Activated CD4-positive, alpha-beta T cell treated with anti-CD3 and anti-CD28 coated beads, Interleukin-2, amount 50 U/mL, for 4 hours (primary cell): ENCODE measurements at places on chromosomes 4 and X.

GRCh38 chr4:73984736-73985527, 3.1 kb downstream of the PPBP start:
- DNase-seq, result no peak

GRCh38 chrX:68841251-68842049, 12.6 kb downstream of the EFNB1 start:
- no peak for DNase-seq

DNA sequence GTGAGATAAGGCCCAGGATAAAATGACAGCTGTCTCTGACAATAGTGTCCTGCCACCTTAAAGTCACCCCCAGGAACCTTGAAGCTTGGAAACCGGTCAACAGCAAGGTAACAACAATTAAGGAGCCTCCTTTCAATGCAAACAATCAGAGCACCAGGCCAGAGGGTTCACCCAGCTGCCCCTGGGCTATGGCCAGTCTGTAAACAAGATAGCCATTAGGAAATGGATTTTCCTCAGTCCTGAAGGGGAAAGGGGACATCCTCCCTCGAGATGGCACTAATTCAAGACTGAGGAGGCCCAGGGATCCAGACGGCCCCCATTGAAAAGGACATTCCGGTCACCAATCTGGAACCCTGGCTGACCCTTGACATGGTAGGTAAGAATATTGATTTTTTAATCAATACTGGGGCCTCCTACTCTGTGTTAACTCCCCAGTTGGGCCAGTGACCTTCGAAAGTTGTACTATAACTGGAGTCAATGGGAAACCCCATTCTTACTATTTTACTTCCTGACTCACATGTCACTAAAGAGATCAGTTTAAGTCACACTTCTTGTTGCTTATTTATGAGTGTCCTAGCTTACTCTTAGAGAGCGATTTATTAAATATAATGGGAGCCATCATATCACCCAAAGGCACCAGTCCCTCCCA, 61.7 kb upstream of the CT45A1 start:
- no peak for DNase-seq

- no peak for DNase-seq
Measured at GRCh38 chr4:186619088-186619487, 63.7 kb upstream of the MTNR1A start.

DNA sequence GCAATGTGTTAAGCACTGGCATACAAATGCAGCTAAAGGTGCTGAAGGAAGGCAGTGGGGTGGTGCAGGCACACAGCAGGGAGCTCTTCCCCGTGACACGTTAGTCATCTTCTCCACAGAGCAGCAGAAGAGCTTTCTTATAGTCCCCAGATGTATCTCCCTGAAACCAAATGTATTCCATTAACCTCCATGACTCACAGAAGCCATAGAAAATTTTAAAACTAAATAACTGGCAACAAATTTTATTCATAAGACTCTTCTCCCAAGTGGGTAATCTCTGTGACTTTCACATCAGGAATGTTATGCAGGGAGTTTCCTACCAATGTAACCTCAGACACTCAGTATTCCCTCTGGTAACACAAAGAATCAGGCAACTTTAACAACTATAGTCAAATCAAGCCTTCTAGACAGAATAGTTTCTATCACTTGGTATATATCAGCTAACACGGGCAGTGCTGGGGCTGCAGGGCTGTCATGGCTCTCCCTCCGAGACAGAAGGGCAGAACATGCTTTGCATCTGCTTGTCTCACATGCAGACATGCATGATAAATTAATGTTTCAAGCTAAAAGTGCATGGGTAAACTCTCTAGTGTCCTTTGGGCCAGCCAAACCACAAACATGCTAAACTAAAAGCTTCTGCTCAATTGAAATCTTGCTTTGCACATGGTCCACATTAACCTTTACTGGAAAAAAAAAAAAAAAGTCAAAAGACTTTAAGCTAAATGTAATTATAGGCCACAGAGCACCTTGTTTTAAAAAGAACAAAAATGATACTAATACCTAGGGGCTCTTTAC, 28.2 kb downstream of the ANXA5 start:
- no peak for DNase-seq

DNA sequence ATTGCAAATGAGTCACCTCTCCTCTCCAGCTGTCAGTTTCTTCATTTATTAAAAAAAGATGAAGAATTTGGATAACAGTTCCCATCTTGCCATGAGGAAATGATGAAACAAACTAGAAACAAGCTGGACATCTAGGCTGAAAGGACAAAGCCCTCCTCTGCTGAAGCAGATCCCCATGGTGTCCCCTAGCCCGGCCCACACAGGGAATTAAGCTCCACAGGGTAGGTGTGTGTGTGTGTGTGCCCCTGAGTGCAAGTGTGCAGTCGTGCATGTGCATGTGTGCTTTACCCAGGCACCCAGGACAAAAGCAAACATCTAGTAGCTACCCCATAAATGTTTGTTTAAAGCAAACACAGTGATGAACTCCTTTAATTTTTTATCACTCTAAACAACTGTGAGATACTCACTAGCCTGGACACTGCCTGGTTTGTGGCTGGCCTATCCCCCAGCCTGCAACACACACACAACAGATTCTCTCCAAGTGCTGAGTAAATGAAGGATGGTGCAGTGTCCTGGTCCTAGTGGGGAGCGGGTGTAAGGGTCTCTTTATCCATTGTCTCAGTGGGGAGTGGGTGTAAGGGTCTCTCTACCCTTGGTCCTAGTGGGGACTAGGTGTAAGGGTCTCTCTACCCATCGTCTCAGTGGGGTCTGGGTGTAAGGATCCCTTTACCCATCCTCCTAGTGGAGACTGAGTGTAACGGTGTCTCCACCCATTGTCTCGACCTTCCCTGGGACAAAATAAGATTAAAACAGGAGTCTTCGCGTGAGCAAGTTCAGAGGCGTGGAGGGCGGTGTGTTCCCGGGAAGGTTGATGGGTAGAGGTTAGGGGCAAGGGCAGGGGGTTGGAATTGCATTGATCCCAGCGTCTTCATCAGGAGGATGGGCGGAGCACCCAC, 688 bp upstream of the EVC start:
- no peak for DNase-seq

DNA sequence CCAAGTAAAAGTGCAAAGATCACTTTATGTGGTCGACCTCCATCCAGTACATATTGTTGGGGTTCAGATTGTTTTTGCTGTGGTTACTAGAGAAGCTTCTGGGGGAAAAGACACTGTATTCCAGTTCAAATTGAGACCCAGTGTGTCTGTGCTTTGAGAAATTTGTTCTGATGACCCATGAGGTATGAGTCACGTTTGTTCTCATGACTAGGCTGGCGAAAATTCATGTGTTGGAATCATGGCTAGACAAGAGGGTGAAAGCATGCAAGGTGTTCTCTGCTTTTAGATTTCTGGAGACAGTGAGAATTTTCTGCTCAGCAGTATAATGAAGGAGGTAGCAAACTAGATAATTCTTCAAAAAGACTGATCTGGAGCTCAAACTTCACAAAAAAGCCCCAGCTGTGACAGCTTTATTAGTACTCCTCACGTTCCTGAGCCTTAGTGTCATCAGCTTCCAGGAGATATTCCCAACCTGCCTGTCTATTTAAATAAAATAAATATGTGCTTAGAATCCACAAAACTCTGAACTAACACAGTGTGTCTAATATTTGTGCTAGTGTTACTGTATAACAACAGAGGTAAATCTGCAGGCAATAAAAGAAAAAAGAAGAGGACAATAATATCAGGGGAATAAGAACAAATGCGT, 24.4 kb upstream of the FAM47B start:
- no peak for DNase-seq

DNA sequence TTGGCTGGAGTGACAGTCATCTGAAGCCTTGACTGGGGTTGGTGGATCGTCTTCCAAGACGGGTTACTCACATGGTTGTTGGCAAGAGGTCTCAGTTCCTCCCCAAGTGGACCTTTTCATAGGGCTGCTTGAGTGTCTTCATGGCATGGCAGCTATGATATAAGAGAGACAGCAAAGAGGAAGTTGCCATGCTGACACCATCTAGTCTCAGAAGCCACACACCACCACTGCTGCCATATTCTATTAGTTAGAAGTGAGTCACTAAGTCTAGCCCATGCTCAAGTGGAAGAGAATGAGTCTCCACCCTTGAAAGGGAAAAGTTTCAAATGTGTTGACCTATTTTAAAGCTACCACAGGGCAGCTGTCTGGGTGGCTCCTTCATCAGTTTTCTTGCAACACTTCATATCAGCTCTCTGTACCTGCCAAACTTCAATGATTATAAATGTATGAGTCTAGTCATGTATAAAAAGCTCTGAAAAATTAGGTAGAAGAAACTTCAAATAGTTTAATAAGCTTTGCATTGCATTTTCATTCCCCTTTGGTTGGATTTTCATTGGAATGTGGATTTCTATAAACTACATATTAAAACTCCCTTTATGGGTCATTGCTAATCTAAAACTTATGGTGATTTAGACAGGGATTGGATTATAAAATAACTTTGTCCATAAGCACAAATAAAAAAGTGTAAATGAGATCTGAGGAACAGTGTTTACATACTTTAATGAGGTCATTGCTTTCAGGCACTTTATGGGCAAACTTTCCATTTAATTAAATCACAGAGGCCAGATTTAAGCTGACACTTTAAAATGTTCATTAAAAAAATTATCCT, 68.0 kb upstream of the ATXN3L start:
- no peak for DNase-seq
